ENCODE measurements at places on chromosomes 13 and 19.
A peak's percentile ranks its signal among the peaks of the same experiment; 100 is the strongest.

- DNase-seq, result no peak
These were observed 133.2 kb downstream of the MRPL57 start for GRCh38 chr13:21309542-21310172.

- no peak for DNase-seq
These were observed 496.7 kb downstream of the COG6 start for GRCh38 chr13:40152145-40152544.

DNA sequence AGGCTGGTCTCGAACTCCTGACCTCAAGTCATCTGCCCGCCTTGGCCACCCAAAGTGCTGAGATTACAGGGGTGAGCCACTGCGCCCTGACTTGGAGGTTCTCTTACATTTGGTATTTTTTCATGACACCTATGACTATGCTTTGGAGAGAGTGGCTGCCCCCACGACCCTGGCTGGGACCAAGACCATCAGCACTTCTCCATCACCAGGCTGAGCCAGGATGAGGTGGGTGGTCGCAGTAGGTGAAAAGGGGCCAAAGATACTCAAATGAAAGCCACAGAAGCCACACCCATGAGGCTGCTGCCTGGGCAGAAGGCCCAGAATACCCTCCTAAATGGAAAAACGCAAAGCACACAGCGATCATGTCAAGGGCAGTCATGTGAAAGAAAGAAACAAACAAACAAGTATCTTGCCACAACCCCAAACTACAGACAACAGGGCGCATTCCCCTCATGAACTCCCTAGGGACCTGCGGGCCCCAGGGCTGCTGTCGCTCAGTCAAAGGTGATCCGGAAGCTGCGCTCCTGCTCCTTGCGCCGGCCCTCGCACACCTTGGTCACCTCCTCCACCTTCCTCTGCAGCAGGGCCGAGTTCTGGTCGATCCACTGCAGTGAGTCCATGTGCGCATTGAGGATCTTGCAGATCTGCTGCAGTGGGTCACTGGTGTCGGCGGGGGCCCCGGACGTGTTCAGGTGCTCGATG, 11.2 kb upstream of the IL4I1 start:
- no peak for DNase-seq

DNA sequence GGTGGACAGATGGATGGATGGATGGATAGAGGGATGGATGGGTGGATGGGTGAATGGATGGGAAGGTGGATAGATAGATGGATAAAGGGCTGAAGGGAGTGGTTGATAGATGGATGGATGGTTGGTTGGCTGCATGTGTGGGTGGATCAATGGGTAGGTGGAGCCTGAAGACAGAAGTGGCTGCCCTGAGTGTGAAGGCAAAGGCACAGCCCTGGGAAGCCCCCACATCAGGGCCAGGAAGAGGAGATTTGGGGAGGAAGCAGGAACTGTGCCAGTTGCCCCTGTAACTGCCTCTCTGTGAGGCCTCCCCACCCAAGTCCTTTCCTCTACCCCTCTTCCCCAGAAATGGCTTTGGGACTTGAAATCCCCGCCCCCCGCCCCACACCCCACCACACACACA, 43.4 kb upstream of the NFIC start:
- DNase-seq, result no peak

DNA sequence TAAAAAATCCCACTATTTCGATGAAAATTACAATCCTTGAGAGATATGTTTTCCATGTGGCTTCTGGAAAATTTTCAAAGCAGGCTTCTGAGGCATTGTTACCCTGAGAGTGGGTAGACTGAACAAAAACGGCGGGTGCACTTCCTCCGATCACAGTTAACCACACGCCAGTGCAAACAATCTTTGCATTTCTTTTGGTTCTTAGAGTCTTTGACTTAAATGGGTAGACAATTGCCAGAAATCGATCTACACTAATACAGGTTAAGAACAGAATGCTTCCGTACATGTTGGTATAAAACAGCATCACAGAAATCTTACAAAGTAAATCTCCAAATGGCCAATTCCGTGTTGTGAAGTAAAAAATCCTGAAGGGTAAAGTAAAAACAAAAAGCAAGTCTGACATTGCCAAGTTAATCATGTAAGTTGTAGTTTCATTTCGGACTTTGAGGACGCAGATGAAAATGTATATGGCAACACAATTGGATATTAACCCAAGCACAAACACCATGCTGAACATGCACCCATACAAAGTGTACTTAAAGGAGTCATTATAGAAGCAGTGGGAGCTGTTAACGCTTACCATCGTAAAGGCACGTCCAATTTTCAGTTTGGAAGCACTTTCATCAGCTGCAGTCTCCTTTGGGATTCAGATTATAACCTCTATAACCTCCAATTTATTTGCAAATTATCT, 927 bp downstream of the LPAR6 start:
- no peak for DNase-seq

GRCh38 chr19:37928527-37929286, 21.7 kb downstream of the SIPA1L3 start:
- DNase-seq, result peak; percentile 25

GRCh38 chr13:64924401-64924800, 2305.7 kb downstream of the PCDH9 start:
- no peak for DNase-seq

DNA sequence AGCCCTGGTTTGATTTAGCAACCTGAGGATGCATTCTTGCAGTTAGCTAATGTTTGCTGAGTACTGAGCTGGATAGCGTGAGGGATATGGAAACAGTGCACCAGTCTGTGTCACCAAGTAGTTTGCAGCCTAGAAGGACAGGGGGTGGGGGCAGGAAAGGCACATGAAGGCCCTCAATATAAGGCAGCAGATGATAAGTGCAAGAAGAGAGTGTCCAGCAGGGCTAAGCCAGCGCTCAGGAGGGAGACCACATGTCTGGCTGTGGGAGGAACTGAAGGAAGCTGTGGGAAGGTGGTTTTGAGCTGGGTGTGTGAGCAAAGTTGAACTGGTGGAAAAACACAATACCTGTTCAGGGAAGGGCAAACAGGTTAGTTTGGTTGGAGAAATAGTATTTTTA, 1.7 kb downstream of the CXCL17 start:
- DNase-seq, result peak; percentile 56

DNA sequence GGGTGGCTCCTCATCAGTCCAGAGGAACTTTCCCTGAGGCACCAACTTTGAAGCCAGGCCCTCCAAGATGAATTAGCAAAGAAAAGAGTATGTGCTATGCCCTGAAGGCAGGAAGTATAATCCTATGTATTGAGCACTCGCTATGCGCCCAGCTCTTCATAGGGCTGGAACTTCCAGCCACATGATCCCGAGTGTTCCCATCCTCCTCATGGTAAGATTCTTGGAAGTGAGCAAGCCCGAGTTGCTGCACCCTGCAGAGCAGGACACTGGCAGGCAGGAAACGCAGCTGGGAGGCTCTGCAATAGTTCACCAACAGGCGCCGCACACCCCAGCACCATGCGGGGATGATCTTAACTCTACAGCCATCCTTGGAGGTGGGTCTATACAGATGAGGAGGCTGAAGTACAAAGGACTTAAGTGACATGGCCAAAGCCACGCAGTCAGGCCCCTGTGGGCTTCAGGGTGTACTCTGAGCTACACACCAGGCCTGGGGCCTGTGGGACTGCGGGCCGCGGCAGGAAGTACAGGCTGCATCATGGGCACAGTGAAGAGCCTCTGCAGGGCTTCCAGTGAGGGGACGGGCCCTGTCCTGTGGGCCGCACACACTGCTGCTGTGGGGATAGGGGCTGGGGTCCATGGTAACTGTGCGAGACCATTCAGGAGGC, 25.1 kb downstream of the C19orf47 start:
- no peak for DNase-seq

DNA sequence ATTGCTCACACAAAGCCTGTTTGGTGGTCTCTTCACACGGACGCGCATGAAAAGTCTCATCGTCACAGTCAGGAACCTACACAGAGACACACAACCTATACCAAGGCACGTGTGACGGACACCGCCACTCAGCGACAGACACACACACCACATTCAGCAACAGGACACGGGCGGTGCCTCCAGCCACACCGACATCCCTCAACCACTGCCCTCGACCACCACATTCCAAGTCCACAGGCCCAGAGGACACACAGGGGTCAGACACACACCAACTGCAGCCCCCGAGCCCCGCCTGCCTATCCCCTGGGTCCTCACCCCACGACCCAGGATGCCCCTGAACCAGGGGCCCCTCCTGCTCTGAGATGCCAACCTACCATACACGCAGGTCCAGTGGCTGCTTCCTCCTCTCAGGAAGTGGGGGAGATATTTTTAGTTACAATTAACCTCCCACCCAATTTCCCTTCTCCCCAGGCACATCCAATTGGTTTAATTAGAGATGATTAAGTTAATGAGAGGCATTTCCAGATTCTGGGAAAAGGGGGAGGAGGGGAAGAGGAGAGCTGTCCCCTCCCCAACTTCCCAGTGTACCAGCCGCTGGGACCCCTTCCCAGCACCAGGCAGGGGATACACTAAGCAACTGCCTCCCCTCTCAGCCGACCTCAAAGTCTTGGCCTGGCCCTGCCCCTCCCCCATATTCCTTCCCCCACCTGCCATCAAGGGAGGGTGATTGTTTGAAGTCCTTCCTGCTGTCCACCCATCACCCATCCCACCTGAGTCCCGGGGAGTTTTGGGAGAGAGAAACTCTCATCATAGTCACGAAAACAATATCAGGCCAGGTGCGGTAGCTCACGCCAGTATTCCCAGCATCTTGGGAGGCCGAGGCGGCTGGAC, 20.4 kb downstream of the MEIS3 start:
- no peak for DNase-seq

- DNase-seq, result no peak
These were observed 168.6 kb upstream of the RFC3 start for GRCh38 chr13:33649212-33649878.

GRCh38 chr19:18991006-18991405, 42.3 kb downstream of the SUGP2 start:
- no peak for DNase-seq

- no peak for DNase-seq
These were observed 1.7 kb downstream of the FCGRT start for GRCh38 chr19:49514151-49514550.

DNA sequence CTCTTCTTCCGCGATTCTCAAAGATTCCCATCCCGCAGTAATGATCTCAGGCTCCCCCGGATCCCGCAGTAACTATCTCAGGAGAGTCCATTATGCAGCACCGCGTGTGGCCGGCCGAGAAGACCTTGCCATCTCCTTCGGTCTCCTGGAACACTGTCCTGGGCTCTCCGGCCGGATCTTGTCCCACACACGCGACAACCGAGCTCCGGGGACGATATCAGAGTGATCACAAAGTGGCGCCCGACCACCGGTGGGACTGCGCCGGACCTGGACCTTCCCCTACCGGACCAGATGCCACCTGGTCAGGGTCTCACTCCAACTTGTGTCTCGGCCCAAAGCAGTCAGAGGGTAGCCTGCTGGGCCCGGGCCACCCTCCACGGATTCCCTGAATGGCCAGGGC, 24.0 kb downstream of the MAN2B1 start:
- DNase-seq, result no peak

GRCh38 chr13:94332359-94333096, 147.0 kb downstream of the DCT start:
- no peak for DNase-seq

- DNase-seq, result no peak
These were observed 437 bp downstream of the EPOR start for GRCh38 chr19:11383706-11384048.

DNA sequence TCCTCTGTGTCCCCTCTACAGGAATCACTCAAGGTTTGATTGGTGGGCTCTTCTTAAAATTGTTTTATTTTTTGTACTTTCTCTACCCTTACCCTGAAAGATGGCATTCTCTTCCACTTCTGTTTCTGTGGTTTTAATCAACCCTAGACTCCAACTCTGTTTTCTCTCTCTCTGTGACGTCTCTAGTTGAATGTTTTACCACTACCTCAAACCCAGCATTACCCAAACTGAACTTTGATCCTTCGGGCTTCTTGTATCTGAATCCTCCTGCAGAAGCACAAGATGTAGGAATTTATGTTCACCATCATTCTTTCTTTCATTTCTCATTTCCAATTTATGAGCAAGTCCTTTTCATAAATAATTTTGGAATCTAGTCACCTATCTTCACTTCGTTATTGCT, 39.9 kb downstream of the PCCA start:
- DNase-seq, result no peak

DNA sequence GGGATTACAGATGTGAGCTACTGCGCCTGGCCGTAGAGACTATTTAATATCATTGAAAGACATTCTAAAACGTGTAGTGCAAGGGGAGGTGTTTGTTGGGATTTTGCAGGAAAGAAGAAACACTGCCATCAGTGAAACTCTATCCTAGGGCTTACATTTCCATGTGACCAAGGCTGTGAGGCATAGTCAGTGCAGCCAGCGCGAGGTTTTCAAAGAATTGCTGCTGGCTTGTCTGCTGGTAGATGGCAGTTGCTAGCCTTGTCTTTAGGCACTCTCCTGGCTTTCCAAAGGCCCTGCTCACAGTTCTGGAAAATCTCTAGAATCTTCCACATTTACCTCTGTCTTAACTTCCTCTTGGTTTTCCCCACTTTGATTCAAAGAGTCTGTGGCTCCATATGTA, 77.5 kb downstream of the GPC6 start:
- DNase-seq, result no peak

DNA sequence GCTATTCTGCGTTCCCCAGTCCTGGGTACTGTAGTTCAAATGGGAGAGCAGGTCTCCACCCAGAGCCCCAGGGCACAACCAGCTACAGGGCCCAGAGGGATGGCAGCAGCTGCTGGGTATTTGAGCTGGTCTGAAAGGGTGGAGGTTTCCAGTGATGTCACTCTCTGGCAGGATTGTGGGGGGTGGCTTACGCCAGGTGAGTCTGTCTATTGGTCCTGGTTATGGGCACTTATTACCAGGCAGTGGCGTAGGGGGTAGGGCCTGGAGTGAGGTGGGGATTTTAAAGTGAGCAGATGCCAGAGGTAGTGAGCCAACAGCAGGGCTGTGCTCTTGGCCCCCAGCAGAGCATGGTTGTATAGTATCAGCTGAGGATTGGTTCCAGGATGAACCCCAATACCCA, 6.2 kb downstream of the RPS19 start:
- DNase-seq, result no peak

- peak; percentile 76 for DNase-seq
These were observed 1.5 kb upstream of the PNPLA6 start for GRCh38 chr19:7533925-7534480.

DNA sequence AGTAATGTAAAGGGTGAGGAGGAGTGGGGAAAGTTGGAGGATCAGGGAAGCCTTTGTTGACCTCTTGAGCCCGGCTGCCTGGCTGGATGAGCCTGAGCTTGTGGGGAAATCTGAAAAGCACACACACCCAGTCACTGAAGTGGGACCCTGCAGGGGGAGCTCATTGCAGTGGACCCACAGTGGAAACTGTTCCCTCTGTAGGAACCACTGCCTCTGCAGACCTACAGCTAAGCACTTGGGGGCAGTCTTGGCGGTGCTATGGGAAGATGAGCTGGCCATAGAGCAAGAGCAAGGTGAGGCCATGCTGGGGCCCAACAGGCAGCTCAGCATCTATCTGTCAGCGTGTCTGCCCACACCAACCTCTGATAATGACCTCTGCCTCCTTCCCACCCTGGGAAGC, 294.8 kb downstream of the TSHZ3 start:
- peak; percentile 16 for DNase-seq

- DNase-seq, result no peak
These were observed 9.1 kb downstream of the TM6SF2 start for GRCh38 chr19:19263886-19264487.
